Thoracic aorta (tissue), 2 donors: ENCODE measurements at places on chromosomes 1 and 21.
A peak's percentile ranks its signal among the peaks of the same experiment; 100 is the strongest.

DNA sequence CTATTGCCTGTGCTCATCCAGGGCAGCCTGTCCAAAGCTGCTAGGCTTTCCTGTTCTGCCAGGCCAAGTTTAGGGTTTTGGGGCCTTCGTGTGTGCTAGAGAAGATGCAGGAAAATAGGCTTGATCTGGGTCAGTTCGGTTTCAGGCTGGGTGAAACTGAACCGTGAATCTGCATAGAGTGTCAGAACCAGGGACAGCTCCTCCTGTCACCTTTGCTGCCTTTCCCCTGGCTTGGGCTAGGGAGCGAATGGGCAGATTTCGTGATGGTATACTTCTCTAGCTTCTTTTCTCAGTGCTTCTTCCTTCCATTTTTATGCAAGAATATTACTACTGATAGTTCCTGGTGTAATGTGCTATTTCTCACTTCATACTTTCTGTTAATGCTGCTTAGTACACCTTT, 6.0 kb upstream of the AGO1 start:
- H3K27ac ChIP-seq: no peak overlapping the region
- H3K4me3 ChIP-seq: no peak overlapping the region
- no peaks in the 10 kb centered on the region for H3K36me3 ChIP-seq

DNA sequence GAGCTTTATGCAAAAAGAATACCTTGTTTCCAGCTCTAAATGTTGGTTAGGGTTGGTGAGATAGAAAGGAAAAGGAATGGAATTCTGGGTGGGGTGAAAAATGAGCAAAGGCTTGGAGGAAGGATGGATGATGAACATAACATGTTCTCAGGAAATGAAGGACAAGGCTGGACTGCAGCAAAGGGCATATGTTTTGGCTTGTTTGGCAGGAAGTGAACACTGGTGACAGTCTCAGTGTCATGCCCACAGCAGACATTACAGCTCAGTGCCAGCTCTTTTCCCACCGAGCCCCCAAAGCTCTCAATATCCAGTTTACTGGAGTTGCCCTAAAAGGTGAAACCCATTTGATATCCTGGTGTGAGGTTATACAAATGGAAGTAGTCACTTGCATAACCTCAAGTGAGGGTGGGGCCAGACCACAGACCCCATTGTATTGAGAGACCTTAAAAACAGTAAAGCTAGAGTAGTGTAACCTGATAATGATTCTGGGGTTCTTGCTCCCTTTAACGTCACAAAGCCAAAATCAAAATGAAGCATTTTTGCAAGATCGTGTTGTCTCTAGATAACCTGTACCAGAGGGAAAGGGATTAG, 270.6 kb downstream of the NFIA start:
- H3K4me1 ChIP-seq: peaks cover 30% of the 10 kb centered on the region
- H3K36me3 ChIP-seq: peaks cover 16% of the 10 kb centered on the region
- H3K4me3 ChIP-seq: no peak overlapping the region
- H3K27ac ChIP-seq: no peak overlapping the region
- no peak for DNase-seq

- peaks cover 36% of the 10 kb centered on the region for H3K4me1 ChIP-seq
- H3K36me3 ChIP-seq: peaks cover 3% of the 10 kb centered on the region
- H3K27ac ChIP-seq: peak overlapping the region; percentile 89
Measured at GRCh38 chr1:62437273-62437940, 558 bp downstream of the USP1 start.

GRCh38 chr1:29655145-29655544, 418.8 kb downstream of the PTPRU start:
- no peak overlapping the region for H3K4me3 ChIP-seq
- H3K27me3 ChIP-seq: no peaks in the 10 kb centered on the region
- no peak overlapping the region for H3K27ac ChIP-seq
- H3K4me1 ChIP-seq: no peaks in the 10 kb centered on the region
- DNase-seq: no peak
- no peaks in the 10 kb centered on the region for H3K36me3 ChIP-seq

DNA sequence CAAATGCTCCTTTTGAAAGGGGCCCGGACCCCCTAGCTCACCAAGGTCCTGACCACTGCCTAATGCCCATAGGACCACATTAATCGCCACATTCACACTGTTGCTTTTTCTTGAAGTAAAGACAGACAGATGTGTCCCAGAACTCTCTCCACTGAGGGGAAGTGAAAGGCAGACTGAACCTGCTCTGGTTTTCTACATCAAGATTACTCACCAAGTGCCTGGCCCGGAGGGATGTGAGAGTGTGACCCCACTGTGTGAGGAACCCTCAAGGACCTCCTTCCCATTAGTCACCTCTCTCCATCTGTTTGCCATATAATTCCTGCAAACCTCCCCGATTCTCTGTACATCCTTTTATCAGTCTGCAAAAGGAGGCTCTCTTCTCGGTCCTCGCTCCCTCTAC, 381.5 kb downstream of the OMA1 start:
- no peaks in the 10 kb centered on the region for H3K36me3 ChIP-seq
- H3K4me1 ChIP-seq: no peaks in the 10 kb centered on the region
- DNase-seq: no peak
- no peak overlapping the region for H3K27ac ChIP-seq

GRCh38 chr1:1307261-1307922, 338 bp downstream of the ACAP3 start:
- peak overlapping the region; percentile 88 for H3K4me3 ChIP-seq
- peaks cover 29% of the 10 kb centered on the region for H3K4me1 ChIP-seq
- no peak for DNase-seq

DNA sequence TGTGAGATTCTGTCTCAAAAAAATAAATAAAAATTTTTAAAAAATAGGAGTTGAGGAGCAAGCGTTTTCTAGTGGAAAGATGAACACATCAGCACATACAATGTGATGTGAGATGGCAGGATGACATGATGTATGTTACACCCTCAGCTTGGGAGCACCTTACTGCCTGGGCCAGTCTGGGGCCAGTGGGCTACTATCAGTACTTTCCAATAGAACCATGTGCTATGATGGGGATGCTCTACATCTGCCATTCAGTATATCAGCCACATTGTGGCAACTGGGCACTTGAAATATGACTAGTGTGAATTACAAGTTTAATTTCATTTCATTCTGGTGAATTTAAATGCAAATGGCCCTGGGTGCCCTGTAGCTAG, 156.0 kb downstream of the PGBD5 start:
- peaks cover 76% of the 10 kb centered on the region for H3K4me1 ChIP-seq
- H3K27ac ChIP-seq: peak overlapping the region; percentile 89
- no peak for DNase-seq
- H3K27me3 ChIP-seq: no peaks in the 10 kb centered on the region
- H3K36me3 ChIP-seq: peaks cover 7% of the 10 kb centered on the region

DNA sequence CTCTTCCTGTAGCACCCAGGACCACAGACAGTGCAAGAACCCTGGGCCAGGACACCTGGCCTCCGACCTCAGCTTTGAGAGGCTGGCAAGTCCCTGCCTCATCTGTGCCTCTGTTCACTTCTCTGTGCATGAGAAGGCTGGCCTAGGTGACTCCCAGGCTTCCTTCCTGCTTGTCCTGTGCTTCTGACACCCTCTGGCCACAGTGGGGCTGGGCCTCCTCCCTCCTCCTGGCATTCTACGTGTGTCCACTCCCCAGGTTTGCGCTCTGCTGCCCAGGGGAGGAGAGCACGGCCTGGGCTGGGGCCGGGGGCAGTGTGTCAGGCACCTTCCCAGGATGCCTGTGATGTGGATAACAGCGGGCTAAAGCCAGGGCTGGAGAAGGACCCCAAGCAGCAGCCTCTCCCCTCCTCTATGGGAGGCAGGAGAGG, 30.3 kb upstream of the PKP1 start:
- H3K36me3 ChIP-seq: no peaks in the 10 kb centered on the region
- H3K27ac ChIP-seq: no peak overlapping the region
- DNase-seq: no peak

DNA sequence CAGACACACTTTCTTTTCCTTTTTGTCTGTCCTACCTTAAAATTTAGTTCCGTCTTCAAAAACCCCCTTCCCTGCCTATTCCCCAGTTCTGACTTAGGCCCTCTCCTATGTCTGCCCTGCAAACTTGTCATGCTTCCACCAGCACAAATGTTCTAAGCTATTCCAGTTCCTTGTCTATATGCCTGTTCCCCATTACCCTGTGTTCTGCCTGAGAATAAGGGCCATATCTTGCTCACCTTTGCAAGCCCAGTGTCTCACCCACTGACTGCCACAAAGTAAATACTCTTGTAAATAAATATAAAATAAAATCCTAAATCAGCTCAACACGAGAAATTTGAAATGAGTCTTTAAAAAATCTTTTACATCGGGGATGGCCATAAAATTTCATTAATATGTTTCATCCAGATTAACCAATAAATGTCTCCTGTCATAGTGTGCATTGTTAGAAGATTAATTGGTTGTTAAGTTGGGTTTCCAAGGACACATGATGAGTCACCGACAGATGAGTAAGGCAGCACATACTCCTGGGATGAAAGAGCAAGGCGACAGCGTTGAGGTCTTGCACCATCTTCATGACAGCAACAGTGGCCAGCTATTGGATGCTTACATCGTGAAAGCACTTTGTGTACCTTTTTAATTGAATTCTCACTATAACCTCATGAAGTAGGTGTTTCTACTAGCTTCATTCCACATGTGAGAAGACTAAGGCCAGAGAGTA, 92.6 kb upstream of the NGF start:
- H3K4me1 ChIP-seq: peaks cover 3% of the 10 kb centered on the region
- H3K36me3 ChIP-seq: no peaks in the 10 kb centered on the region
- H3K4me3 ChIP-seq: no peak overlapping the region

- H3K27me3 ChIP-seq: no peaks in the 10 kb centered on the region
- no peak for DNase-seq
- H3K4me1 ChIP-seq: peaks cover 27% of the 10 kb centered on the region
Measured at GRCh38 chr1:151048645-151049032, 1.1 kb downstream of the C1orf56 start.

DNA sequence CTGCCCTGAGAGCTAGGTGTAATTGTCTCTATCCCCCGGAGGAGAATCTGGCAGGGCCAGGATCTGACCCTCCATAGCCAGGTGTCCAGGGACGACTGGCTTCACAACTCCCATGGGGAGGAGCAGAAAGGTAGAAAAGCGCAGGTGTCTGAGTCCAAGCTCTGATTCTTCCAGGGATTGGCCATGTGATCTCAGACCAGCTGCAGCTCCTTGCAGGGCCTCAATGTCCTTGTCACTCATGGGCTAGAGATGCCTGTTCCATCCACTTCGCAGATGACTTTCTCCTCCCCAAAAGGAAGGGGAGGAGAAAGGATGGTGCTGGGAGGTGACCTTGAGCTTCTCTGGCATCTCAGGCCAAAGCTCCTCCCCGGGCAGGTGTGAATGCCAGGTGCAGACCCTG, 22.7 kb downstream of the HSPG2 start:
- no peaks in the 10 kb centered on the region for H3K27me3 ChIP-seq
- no peak overlapping the region for H3K4me3 ChIP-seq
- H3K36me3 ChIP-seq: no peaks in the 10 kb centered on the region
- peak overlapping the region; percentile 99 for H3K27ac ChIP-seq
- peaks cover 91% of the 10 kb centered on the region for H3K4me1 ChIP-seq

DNA sequence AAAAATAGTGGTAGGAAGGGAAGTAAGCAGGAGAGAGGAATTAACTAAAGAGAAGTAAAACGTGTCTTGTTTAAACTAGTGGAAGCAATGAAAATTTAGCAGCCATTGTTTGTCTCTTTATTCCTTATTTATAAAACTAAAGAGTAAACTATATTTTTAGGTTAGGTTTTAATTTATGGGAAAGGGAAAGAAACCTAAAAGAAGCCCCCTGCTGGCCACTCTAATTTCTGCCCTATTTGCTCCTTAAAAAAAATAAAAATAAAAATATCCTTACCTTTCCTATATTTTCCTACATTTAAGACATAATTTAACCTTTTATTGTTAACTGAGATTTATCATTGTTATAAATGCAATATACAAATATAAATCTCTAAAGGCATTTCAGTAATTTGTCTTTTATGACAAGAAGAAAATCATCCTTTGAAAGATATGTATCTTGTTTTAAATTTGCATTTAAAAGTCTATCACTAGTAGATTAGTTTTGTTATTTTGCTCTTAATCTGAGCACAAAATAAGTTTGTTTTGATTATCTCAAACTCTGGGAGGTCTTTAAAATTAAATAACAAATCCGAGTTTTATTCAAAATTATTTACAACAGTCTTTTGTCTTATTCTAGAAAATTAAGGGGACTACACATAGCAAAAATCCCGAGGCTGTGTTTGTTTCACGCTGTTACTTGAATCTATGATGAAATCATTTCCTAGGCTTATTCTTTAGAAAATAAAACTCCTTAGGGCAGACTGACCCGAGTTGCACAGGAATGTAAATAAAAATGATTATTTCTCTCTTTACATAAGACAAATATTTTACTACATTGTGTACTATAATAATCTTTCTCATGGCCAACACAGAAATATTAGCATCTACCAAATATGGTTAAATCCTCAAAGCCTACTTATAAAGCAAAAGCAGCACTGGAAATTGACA, 201.7 kb downstream of the NRIP1 start:
- H3K27ac ChIP-seq: no peak overlapping the region
- no peak for DNase-seq
- no peaks in the 10 kb centered on the region for H3K27me3 ChIP-seq
- no peak overlapping the region for H3K4me3 ChIP-seq
- H3K36me3 ChIP-seq: no peaks in the 10 kb centered on the region
- H3K4me1 ChIP-seq: no peaks in the 10 kb centered on the region

DNA sequence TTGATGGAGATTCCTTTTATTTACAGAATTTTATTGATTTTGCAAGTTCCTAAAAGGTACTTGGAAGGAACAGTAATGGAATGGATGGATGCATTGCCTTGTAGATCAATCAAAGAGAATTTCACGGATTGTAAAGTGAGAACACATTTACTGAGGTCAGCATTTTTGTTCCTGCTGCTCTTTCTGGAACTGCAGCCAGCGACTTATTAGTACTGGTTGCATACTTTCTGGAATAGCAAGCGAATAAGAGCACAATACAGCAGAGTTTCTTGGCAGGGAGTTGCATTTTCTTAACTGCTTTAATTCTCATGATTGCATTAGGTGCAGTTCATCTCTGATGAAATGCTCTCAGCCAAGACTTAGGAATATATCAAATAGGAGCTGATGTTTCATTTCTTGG, 106.1 kb upstream of the CHODL start:
- no peak for DNase-seq
- no peaks in the 10 kb centered on the region for H3K36me3 ChIP-seq
- H3K4me3 ChIP-seq: no peak overlapping the region
- no peak overlapping the region for H3K27ac ChIP-seq
- no peaks in the 10 kb centered on the region for H3K27me3 ChIP-seq
